NB4 (cell line): ENCODE measurements at places on chromosomes 4 and X.

DNA sequence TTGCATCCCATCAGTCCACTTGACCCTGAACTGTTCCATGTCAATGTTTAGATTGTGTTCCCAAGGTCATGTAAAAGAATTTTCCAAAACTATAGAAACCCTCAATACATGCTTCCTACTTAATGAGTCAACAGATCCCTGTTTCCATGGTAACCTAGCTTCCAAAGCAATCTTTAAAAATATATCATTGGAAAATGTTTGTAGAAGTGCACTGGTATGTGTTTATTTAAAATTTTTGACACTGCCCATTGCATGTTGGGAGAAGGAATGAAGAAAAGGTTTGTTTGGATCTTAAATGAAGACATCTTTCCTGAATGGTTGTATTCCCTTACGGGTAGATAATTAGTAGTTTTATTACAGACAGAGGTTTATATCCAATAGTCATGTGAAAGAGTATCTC is 345.3 kb downstream of the GABRG1 start:
- no peak for DNase-seq

- DNase-seq: no peak
These were observed 15.0 kb upstream of the NAT8L start for GRCh38 chr4:2044119-2044485.

DNA sequence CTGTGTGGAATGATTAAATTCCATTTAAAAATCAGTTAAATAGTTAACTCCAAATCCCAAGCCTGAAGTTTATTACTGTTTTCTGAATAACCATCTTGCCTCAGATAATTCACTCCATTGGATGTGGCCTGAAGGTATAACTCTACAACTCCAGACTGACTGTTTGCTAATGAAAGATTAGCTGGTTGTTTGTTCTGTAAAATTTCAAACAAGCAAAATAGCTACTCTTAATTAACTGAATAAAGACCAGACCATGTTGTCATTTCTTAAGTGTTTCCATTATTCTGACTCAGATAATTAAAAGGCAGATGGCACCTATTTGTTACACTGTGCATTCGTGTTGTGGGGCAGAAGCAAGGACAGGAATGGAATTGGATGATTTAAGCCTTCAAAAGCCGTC is 78.5 kb upstream of the DDIT4L start:
- no peak for DNase-seq

DNA sequence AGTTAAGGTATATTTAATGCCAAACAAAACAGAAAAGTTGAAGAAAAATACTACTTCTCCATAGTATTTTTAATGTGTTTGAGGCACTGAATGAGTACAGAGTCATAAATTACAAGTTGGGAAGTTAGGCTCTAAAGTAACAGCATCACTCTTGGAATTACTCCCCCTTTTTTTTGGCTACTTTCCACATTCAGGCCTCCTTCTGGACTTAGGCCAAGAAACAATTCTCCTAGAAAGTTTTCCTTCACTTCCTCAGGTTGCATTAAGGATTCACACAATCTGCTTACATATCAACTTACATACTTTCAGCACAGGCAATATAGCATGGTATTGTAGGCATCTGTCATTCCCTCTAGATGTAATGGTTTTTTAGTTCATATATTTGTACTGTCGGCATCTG is 52.1 kb downstream of the TMEM165 start:
- DNase-seq: no peak
